T-helper 1 cell treated with Interleukin-12 subunit alpha and Interleukin-12 subunit beta and Interleukin-4 antibody, amounts not matched to agents 30 ng/mL and 1 ng/mL, for 36 hours (primary cell): ENCODE measurements at places on chromosomes 2 and 18. TPM values are rescaled to one million over a fixed set of nuclear protein-coding genes. Genes with fewer than 3 reads are reported as not detected.

The NEURL3 gene
- 1.2 and 1.7 TPM in 2 replicates for total RNA-seq

The IL1F10 gene
- total RNA-seq, result not detected in 2 replicates

The PTMA gene
- 1,774 and 1,790 TPM in 2 replicates for total RNA-seq

The ASXL3 gene
- not detected in 2 replicates for total RNA-seq

The IL1RL2 gene
- total RNA-seq, result not detected in 2 replicates

The IER3IP1 gene
- total RNA-seq, result 12.6 and 13.2 TPM in 2 replicates

The DCDC2C gene
- total RNA-seq, result not detected in 2 replicates

The LTBP1 gene
- total RNA-seq, result 0.05 and 0.15 TPM in 2 replicates

The TNS1 gene
- 1.0 TPM in 2 replicates for total RNA-seq

The STARD6 gene
- total RNA-seq, result 0.27 TPM in 1 of 2 replicates, not detected in the other

The FRZB gene
- not detected in 2 replicates for total RNA-seq

The CD28 gene
- total RNA-seq, result 124 and 128 TPM in 2 replicates

The CDH2 gene
- 0.27 and 0.61 TPM in 2 replicates for total RNA-seq

The HADHB gene
- 69.6 and 71.8 TPM in 2 replicates for total RNA-seq

The FKBP7 gene
- total RNA-seq, result 1.1 and 2.4 TPM in 2 replicates

The SLC16A14 gene
- total RNA-seq, result 0.22 and 0.25 TPM in 2 replicates

The ABCG8 gene
- not detected in 2 replicates for total RNA-seq

The LIMS3 gene
- total RNA-seq, result 0.27 and 0.59 TPM in 2 replicates

The ALKAL2 gene
- 0.68 and 1.1 TPM in 2 replicates for total RNA-seq
